ENCODE measurements at places on chromosomes 4 and X. TPM values are rescaled to one million over a fixed set of nuclear protein-coding genes. Genes with fewer than 3 reads are reported as not detected.

- DNase-seq = no peak
Measured at GRCh38 chr4:139009702-139010101, 5.9 kb upstream of the NOCT start.

GRCh38 chr4:150251752-150252190 lies 173.5 kb downstream of the DCLK2 start:
- peak; percentile 61 for DNase-seq

GRCh38 chr4:109205186-109205585 lies 97.3 kb downstream of the COL25A1 start:
- DNase-seq = no peak

- DNase-seq = no peak
Measured at GRCh38 chrX:27619459-27619858, 29.3 kb downstream of the DCAF8L2 start.

DNA sequence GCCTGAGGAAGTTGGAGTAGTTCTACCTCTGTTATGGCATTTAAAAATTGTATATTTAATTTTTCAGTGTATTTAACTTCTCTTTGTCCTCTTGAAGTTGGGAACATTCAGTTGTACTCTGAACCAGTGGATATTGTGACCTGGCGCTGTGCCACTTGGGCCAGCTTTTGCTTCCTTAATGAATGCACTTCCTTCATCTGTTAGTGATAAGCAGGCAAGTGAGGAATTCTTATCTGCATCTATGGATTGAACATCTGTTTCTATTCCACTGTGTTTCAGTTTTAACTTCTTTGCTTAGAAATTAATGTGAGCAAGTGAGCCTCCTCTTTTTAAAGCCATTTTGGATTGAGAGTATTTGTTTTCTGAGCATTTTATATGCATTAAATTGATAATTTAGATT lies 128.3 kb downstream of the UCHL1 start:
- no peak for DNase-seq

- no peak for DNase-seq
Measured at GRCh38 chr4:27472364-27472763, 611.7 kb downstream of the STIM2 start.

- no peak for DNase-seq
Measured at GRCh38 chrX:34132028-34132427, at the start of gene FAM47A. FAM47A (minus strand) TSS chrX:34132314; CDS start chrX:34132278, 36 bp downstream.

GRCh38 chrX:102859550-102859871 lies 77.6 kb upstream of the RAB40AL start:
- DNase-seq = no peak

DNA sequence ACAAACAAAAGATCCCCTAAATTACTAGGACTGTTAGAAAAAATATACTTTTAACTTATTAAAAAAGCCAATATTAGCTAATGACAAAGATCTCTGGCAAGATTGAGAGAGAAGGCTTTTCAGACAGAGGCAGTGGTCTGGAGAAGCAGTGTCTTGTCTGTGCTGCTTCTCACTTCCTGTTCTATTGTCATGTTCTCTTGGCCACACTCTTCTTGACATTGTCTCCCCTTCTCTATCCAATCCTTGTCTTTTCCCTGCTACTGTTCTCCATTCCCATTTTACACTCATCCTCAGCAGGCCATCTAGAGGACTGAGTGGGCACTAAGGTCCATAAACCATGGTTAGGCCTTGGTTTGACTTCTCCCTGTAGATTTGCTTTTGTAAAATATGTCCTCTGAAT lies 14.0 kb upstream of the TAPT1 start:
- DNase-seq = no peak

DNA sequence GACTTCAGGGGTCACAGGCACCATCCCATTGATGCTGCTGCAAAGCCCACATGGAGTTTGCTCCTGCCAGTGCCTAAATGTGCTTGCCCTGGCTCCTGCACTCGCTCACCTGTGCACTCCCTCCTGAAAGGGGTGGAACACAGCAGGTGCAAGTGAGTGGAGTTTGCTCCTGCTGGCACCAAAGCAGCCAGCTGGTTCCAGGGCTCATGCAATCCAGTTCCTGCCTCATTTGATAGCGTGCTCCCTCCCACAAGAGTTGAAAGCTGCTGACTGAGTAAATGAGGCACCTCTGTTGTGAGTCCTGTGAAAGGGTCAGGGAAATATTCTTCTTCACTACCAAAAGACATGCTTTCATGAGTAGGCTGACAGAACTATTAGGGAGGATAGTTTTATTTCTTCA lies 30.5 kb downstream of the CXCL8 start:
- DNase-seq = no peak

DNA sequence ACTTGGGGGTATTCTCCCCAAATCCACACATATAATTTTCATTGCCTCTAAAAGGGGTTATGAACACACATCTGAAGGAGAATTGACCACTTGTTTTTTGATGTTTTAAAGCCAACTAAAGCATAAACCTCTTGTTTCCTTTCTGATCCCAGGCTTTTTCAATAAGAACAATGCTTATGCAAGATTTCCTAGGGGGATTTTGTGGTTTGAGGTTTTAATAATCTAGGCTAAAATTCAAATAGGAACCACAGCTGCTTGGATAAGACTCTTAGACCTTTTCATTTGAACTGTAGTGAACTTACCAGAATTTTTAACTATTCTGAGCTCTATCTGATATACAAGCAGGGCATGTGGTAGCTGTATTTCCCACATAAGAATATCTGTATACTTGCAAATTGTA lies 651.1 kb downstream of the ANKRD50 start:
- DNase-seq = no peak

ABCB7 gene
- total RNA-seq = 30.6 TPM

FGB gene
- total RNA-seq = not detected
